ENCODE measurements at places on chromosomes 7 and 10.

GRCh38 chr7:128065872-128066271, 34.6 kb upstream of the LRRC4 start:
- DNase-seq = no peak

GRCh38 chr10:38127812-38128211, 33.7 kb downstream of the ZNF37A start:
- DNase-seq = no peak

DNA sequence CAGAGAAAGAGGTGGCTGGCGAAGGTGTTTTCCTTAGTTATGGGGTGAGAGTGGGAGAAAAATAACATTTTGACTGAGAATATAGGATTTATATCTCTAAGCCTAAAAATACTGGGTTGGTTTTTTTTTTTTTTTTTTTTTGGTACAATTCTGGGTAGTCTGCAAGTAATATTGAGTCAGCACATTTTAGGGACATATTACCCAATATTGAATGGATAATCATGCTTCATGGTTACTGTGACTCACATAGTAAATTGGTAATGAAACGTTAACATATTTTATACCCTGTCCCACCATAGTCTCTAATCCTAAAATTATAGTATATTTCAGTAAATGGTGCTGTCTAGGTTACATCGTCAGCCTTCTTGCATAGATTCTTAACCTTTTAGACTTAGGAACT, 91.4 kb downstream of the TPST1 start:
- DNase-seq = peak; percentile 68

DNA sequence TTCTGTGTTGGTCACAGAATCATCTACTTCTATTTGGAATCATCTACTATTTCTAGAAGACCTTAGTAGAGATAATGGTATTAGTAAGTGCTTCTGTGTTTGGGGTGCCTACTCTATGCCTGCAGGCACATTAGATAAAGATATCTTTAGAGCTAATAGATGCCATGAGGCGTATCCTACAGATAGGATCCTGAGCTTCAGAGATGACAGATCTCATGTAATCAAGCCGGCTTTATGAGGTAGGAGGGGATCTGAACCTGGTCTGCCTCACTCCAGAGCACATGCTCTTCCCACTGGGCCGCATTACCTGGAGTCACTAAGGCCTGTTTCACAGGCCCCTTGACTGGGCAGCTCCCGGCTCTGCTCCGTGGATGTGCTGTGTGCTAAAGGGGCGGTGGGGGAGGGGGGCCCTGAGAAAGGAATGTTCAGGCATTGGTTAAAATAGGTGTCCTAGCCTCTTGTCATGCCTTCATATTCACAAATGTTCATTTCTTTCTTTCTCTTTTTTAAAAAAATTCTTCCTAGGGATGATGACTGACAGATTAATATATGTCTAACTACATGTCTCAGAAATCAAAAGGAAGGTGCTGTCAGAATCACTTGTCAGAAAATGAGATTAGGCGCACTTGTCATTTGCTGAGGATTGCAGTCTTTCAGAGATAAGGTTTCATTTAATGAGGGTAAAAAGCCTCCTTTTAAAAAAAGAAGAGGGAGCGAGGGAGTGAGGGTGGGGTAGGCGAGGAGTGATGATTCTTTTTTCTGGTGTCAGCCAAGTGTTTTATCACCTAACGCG, 458.0 kb upstream of the GALNT17 start:
- no peak for DNase-seq

- DNase-seq = no peak
Measured at GRCh38 chr7:150986556-150986955, 4.3 kb upstream of the NOS3 start.

- no peak for DNase-seq
Measured at GRCh38 chr10:1454951-1455350, 282.4 kb downstream of the ADARB2 start.
